Lung (tissue), 17 donors: ENCODE measurements at places on chromosomes 1 and 21.

DNA sequence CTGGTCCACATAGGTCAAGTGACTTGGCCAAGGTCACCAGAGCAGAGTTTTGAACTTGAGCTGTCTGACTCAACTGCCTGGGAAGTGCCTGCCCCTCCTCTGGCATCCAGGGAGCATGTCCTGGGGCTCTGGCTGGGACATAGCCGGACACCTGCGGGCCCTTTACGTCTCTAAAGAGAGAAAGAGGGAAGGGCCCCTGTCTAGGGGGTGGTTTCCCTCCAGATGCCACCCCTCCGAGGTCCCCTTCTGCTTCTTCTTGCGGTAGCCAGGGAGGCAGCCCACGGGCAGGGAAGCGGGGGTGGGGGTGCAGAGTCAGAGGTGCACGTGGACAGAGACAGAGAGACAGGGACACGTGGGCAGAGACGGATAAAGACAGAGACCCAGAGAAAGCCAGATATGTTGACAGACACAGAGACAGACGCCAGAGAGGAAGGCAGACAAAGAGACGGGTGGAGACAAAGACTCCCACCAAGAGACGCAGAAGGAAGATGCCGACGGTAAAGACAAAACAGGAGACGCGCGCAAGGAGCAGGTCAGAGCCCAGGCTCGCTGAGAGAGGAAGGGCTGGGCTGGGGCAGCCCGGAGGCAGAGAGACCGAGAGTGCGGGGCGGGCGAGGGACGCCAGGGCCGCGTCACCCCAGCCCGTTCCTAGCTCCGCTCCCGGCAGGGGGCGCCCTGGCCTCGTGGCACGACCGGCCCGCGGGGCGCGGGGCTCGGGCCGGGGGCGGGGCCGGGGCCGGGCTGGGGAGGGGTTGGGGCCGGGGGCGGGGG is 458 bp upstream of the ALPL start:
- peak; percentile 43 for DNase-seq
- no peak overlapping the region for H3K4me3 ChIP-seq
- H3K36me3 ChIP-seq: no peaks in the 10 kb centered on the region
- H3K27ac ChIP-seq: no peak overlapping the region
- peaks cover 18% of the 10 kb centered on the region for H3K27me3 ChIP-seq

DNA sequence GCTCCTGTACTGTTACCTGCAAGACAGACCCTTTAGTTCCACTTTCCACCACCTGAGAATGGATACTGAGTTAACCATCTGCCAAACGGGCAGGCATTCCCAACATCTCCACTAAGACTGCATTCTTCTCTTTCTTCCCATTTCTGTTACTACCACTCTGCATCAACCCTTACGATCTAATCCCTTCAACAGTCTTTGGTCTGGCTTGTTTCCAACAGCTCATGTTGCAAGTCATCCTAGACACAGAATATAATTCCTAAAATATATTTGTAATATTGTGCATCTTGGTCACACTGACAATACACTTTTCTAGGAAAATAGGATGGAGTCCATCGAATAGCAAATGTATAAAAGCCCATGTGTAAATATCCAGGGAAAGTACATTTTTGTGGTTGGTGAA is 166.7 kb downstream of the SIPA1L2 start:
- DNase-seq: no peak
- H3K4me3 ChIP-seq: no peak overlapping the region
- H3K36me3 ChIP-seq: peaks cover 11% of the 10 kb centered on the region
- peaks cover 3% of the 10 kb centered on the region for H3K4me1 ChIP-seq
- no peak overlapping the region for H3K27ac ChIP-seq
- no peaks in the 10 kb centered on the region for H3K27me3 ChIP-seq

DNA sequence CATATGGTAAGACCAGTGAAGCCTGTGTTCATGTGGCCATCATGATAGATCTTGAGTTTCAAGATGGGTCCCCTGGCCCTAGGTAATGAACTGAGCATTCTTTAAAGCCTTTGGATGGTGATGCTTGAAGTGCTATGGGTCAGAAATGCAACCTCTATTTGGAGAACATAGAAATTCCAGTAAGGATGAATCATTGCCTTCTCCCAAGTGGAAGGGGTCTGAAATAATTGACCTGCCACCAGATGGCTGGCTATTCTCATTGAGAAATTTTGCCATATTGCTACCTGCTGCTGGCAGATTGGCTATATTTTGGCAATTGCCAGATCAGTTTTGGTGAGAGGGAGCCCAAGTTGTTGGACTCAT is 739 bp upstream of the IFI6 start:
- no peaks in the 10 kb centered on the region for H3K27me3 ChIP-seq
- no peak overlapping the region for H3K4me3 ChIP-seq
- peaks cover 10% of the 10 kb centered on the region for H3K4me1 ChIP-seq
- no peak for DNase-seq

GRCh38 chr1:94734963-94735901 is 84.9 kb upstream of the SLC44A3 start:
- H3K36me3 ChIP-seq: no peaks in the 10 kb centered on the region
- no peak overlapping the region for H3K4me3 ChIP-seq
- DNase-seq: peak; percentile 43
- H3K27me3 ChIP-seq: no peaks in the 10 kb centered on the region
- no peak overlapping the region for H3K27ac ChIP-seq

DNA sequence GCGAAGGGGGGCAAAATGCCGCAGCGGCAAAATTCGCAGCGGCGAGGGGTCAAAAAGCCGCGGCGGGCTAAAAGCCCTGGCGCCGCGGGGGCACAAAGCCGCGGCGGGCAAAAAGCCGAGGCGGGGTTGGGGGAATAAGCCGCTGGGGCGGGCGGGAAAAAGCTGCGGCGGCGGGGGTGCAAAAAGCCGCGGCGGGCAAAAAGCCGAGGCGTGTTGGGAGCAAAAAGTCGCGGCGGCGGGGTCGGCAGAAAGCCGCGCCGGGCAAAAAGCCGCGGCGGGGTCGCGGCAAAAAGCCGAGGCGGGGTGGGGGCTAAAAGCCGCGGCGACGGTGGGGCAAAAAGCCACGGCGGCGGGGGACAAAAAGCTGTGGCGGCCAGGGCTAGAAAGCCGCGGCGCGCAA is 3902.5 kb downstream of the SRGAP2C start:
- peaks cover 4% of the 10 kb centered on the region for H3K27me3 ChIP-seq
- no peak for DNase-seq
- H3K4me1 ChIP-seq: no peaks in the 10 kb centered on the region
